ENCODE measurements at places on chromosomes 1 and 21.

DNA sequence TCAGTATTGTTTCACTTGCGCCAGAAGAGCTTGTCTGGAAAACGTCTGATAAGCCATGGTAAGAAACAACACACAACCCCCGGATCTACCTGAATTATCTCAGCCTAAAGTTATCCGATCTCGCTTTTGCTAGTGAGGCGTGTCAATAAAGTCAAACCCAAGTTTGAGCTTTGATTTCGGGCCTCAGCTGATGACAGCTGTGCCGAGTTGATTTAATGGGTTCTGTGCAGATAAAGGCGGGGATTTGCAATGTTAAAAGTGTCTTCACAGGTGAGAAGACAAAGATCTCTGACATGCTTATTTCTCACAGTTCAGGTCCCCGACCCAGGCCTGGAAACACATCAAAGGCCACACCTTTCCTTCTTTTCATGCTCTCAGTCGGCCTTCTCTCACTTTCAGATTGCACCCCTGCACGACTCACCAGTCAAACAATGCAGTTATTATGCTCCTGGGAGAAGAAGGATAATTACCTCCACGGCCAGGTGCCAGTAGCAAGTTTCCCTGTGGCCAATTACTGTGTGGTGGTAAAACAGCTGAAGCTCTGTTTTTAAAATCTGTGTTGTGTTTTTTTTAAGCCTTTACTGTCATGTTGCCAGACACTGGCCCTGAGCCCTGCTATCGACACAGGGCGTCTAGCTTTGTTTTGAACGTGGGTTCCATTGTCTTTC is 245.3 kb upstream of the RUNX1 start:
- peak; percentile 43 for DNase-seq

DNA sequence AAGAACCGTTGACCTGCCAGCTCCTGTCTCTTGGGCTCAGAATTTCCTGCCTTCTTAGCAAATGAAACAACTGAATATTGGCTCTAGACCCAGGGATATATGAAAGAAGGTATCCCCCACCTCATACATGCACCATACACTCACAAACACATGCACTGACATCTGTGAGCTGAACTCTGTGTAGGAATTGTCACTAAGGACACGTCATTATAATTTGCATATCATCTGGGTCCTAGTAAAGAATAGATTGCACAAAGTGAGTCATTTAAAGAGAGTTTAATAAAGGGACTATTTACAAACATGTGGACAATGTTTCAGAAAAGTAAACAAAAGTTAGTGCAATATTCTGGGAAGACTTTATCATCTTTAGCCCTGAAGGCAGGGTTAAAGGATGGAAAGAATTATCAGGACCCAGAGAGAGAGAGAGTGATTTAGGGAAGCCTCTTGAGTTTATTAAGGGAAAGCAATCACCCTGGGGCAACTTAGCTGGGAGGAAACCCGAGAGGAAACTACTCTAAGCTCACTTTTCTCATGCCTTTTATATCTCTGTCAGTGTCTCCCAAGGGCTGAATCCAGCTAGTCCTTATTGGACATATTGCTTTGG is 74.1 kb upstream of the PLA2G4A start:
- DNase-seq, result no peak

DNA sequence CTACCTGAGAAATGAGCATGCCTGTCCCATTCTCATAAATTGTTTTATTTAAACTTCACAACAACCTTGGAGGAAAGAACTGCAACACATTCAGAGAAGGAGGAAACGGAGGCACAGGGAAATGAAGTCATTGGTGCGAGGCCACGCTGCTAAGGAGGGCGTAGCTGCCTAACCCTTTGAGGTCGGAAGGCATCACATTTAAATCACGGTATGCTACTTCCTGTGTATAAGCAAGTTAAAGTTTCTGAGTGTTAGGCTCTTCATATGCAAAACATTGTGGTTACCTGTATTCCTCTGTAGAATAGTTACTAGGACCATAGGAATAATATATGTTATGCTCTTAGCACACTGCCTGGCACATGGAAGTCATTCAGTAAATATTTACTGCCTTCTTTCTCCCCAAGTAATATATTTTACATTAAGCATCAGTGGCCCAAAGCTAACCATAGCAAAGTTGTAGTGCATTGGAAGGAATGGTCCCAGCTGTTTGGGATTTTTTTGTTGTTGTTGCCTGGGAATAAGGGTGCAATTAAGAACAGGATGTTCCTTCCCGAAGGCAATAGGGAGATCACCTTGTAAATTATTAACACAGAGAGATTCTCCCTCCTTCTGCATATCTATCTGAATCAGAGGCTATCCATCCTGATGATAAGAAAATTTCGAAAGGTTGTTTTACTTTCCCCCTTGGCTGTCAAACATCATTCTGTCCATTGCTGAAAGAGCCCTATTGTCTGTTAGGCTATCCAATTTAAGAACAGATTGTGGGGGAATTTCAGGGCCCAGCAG is 192.2 kb upstream of the C8B start:
- DNase-seq, result no peak

DNA sequence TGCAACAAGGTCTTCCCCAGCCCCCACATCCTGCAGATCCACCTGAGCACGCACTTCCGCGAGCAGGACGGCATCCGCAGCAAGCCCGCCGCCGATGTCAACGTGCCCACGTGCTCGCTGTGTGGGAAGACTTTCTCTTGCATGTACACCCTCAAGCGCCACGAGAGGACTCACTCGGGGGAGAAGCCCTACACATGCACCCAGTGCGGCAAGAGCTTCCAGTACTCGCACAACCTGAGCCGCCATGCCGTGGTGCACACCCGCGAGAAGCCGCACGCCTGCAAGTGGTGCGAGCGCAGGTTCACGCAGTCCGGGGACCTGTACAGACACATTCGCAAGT is 3.8 kb downstream of the ZBTB18 start:
- DNase-seq, result no peak

- DNase-seq, result no peak
Observed at GRCh38 chr1:204463125-204464060, 31.2 kb downstream of the PIK3C2B start.

DNA sequence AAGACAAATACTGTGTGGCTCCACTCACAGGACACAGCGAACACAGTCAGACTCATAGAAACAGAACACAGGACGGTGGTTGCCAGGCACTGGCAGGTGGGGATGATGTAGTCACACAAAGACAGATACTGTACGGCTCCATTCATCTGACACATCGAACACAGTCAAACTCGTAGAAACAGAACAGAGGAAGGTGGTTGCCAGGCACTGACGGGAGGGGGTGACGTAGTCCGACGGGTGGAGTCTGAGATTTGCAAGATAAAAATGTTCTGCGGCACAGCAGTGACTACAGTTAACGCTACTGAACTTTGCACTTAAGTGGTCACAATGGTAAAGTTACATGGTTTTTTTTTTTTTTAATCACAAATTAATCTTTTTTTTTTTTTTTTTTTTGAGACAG is 18.7 kb downstream of the C21orf58 start:
- no peak for DNase-seq

- no peak for DNase-seq
Observed at GRCh38 chr1:83961571-83962295, 37.2 kb downstream of the TTLL7 start.

GRCh38 chr1:77831976-77832711 is 52.7 kb downstream of the MIGA1 start:
- DNase-seq, result no peak

DNA sequence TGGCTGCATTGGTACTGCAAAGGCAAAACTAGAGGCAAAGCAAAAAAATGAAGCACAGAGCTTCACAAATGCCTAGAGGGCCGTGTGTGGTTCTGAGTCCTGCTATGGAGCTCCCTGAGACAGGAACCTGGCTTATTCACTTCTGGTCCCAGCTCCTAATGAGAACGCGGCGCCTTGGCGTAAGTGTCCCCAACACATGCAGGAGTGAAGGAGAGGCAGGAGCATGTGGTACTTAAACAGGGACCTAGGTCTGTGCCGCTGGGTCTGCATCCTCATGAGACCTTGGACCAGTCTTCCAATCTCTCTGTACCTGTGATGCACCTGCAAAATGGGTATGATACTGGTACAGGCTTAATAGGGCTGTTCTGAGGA is 14.4 kb upstream of the SLC2A7 start:
- no peak for DNase-seq

DNA sequence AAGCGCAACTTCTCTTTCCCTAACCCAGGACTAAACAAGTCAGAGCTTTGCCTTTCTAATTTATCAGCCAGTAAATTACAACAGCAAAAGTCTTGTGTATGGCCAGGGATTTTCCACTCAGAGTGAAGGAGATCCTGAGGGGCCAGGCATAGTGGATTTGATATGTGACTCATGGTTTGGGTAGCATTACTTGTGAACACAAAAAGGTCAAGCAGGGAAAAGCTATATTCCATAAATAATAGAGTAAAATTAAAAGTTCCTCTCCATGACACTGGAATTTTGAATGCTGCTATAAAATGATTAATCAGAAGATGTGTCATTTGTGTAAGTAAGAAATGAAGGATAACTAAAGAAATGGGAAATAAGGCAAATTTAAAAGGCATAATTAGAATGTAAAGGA is 284.8 kb downstream of the HLX start:
- DNase-seq, result no peak

- DNase-seq, result no peak
Observed at GRCh38 chr1:245454051-245454450, 299.3 kb downstream of the KIF26B start.

Measured in NCI-H1694 (cell line).